ENCODE measurements at places on chromosomes 7 and 10.

DNA sequence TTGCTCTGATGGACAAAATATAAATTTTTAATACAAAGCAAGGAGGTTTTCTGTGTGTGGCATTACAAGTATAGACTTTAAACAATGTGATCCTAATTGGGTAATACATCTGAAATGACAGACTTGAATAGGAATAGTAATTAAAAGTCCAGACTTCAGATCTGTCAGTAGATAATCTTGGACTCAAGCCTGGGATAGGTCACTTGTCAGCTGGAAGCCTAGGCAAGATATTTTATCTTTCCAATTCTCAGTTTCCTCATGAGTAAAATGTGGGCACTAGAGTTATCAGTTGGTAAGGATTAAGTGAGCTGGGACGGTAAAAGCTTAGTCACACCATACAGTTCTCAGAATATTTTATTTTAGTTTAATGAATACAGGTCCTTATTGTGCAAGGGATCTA, 10.4 kb upstream of the ZMYND11 start:
- no peak for DNase-seq

- no peak for DNase-seq
Measured at GRCh38 chr10:71857934-71858890, 7.2 kb upstream of the PSAP start.

- DNase-seq = no peak
Measured at GRCh38 chr7:132782777-132783640, 206.7 kb upstream of the PLXNA4 start.

- no peak for DNase-seq
Measured at GRCh38 chr7:39921506-39922175, 28.4 kb upstream of the CDK13 start.

- no peak for DNase-seq
Measured at GRCh38 chr7:29937132-29937531, 52.5 kb downstream of the SCRN1 start.

GRCh38 chr7:128681794-128682537, 9.9 kb downstream of the GARIN1A start:
- no peak for DNase-seq

DNA sequence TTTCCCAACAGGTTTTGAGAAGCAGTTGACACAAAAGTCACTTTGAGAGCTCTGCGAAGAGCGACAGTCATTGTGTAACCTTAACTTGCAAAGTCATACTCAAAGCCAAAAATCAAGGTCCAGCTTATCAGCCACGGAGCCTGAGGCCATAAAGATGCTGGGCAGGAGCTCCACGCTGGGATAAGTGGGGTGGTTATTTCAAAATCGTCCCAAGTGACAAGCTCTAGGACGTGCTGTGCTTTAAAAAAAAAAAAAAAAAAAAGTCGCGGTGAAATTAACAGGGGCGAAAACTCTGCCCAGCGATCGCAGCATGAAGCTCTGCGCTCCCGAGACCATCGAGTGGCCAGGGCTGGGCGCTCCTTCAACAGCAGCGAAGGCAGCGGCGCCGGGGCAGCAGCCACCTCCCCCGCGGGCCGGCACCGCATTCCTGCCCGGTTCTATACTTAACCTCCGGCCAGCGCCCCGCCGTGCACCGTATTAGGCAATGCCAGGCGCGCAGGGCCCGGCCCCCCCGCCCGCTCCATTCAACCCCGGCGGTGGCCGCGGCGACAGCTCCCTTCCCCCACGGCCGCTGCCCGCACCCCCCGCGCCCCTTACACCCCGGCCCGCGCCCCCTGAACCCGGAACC, 657 bp downstream of the HACD1 start:
- DNase-seq = peak; percentile 2

DNA sequence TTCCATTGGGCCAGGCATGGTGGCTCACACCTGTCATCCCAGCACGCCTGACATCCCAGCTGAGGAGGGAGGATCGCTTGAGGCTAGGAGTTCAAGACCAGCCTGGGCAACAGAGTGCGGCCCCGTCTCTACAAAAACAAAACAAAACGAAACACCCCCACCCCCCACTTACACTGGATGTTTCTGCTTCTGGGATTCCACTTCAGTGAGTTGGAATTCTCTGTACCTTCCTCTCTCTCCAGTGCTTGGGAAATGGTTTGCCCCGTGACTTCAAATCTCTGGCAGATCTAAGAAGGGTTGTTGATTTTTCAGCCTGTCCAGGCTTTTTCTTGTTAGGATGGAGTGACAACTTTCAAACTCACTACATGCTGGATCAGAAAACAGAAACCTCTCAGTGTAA, 106.9 kb downstream of the ANLN start:
- DNase-seq = no peak

GRCh38 chr10:2262333-2262732, 525.0 kb upstream of the ADARB2 start:
- no peak for DNase-seq

DNA sequence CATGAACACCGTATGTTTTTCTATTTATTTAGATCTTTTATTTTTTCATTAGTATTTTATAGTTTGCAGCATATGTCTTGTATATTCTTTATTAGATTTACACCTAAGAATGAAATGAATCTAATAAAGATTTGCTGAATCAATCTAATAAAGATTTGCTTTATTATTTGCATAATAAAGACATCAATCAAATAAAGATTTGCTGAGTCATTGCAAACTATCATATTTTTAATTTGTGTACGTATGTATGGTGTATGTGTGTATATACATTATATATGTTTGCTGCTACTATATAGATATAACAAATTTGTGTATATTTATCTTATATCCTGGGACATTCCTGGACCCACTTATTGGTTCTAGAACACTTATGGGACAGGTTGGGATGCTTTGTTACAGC, 147.5 kb downstream of the PTN start:
- DNase-seq = no peak

DNA sequence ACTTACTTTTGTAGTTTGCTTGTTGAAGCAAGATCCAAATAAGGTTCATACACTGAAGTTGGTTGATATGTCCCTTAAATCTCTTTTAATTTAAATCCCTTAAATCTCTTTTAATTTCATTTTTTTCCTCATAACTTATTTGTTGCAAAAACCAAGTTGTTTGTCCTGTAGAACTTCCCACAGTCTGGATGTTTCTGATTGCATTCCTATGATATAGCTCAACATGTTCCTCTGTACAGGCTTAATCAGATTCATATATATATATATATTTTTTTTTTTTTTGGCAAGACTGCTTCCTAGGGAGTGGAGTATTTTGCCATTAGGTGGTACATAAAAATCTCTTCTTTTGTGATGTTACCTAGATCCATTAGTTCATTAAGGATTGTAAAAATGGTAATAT, 174.9 kb upstream of the MKLN1 start:
- no peak for DNase-seq

- DNase-seq = no peak
Measured at GRCh38 chr7:105278973-105279687, 109.6 kb downstream of the SRPK2 start.

DNA sequence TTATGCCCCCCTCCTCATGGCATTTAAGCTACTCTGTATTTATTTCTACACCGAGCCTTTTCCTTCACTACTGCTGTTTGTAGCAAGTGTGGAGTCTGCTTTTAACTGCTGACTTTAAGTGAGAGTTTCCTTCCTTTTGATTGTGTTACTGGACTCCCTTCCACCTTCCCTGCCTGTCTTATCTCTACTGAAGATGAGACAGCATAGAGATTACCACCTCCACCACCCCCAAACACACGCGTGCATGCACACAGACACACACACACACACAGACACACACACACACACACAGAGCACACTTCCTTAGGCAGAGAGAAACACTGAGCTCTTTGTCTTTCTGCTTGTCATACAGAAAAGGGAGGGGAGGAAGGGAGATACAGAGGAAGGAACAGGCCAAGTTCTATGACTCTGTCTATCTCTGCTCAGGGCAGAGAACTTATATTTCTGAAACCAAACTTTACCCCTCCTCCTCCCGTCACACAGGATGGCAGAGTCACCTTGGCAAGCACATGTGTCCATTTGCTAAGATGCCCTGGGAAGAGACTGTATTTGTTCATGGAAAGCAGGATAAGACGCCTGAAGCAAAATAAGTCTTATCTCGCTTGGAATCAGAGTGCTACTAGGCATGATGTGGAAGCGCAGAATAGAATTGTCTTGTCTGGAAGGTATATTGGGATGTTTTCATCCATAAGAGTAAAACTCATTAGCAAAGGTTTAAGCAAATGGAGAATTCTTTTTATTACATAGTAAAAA, 81.8 kb upstream of the CAV2 start:
- DNase-seq = no peak

- no peak for DNase-seq
Measured at GRCh38 chr10:103780242-103781149, 74.9 kb downstream of the SH3PXD2A start.

- DNase-seq = no peak
Measured at GRCh38 chr7:77181015-77181595, 18.5 kb downstream of the FGL2 start.

- no peak for DNase-seq
Measured at GRCh38 chr7:143988976-143989745, 11.0 kb upstream of the OR6B1 start.

DNA sequence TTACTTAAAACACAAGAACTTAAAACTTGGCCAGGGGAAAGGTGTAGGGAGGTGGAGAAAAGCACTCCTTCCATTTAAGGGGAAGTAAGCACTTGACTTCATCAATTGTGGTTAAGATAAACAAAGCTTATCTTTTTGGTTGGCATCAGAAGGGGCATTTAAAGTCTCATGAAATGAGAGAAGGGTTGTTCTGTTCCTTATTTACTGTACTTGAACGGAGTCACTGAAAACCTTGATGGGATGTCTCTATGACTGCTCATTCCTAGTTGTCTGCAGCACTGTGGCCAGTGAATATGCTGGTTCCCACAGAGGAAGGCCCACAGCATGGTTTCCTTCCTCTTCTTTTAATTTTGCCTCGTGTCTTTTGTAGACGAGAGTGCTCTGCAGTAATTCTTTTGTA, 229.3 kb downstream of the AUTS2 start:
- DNase-seq = no peak

GRCh38 chr10:130141878-130142277, 5.7 kb downstream of the GLRX3 start:
- no peak for DNase-seq

DNA sequence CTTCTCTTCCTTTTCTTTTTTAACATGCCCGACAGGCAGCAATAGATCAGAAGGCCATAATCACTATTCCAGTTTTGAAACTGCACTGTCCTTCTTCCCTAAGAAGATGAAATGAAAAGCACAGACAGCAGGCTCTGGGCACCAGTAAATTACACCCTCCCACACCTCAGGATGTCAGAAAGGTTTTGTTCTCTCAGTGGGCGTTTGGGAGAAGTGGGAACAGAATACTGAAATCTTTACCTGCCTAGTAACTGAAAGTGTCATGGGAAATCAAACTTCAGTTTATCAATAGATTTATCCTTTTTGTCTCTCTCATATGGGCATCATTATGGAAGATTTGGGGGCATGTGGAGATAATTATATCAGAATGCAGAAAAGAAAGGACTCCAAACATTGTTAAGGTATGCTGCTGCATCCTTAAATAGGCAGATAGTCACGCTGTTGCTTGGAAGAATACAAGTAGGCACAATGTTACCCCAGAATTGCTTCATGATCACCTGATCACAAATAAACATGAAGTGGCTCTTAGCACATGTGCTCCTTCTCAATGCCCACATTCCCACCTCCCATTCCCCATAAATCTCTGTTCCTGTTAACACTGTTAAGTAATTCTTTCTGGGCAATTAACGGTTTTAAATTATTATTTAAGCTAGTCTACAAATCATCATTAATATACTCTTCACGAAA, 113.3 kb downstream of the DOCK4 start:
- no peak for DNase-seq

DNA sequence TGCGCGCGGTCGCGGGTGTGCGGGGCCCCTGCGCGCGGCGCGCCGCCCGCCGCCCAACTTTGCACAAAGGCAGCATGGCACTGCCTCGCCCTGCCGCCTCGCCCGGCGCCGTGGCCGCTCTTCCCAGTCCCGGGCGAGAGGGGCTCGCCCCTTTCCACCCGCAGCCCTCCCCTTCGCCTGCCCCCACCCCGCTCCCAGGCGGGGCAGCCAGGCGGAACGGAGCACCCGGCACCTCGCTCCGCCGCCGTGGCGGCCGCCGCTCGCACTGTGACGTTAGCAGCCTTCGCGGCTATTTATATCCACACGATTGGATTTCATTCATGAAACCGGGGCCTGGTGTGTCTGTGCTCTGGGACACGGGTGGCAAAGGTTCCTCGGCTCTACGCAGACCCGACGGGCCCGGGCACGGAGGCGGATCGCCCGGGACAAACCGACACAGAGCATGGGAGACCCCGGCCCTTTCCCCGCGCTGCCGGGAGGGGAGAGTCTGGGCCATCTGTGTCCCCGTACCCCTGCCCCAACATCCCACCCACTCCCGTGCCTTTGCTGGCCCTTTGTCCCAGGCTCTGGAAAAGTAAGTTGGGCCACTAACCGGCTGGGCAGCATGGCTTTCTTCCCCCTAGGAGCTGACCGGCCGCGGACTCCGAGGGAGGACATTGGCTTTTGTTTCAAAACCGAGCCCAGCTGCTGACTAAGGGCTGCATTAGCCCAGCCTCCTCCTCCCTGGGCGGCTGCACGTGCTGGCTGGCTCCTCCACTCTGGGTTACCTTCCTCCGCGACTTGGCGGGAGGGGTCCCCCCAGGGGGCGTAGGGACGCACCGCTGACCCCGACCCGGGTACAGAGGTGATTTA, at the start of gene RHOBTB1:
TSS of gene RHOBTB1 (minus strand) at position 128 of the 852 bp plus-strand sequence. CDS start 32,643 bp downstream, outside the sequence.
- DNase-seq = no peak

DNA sequence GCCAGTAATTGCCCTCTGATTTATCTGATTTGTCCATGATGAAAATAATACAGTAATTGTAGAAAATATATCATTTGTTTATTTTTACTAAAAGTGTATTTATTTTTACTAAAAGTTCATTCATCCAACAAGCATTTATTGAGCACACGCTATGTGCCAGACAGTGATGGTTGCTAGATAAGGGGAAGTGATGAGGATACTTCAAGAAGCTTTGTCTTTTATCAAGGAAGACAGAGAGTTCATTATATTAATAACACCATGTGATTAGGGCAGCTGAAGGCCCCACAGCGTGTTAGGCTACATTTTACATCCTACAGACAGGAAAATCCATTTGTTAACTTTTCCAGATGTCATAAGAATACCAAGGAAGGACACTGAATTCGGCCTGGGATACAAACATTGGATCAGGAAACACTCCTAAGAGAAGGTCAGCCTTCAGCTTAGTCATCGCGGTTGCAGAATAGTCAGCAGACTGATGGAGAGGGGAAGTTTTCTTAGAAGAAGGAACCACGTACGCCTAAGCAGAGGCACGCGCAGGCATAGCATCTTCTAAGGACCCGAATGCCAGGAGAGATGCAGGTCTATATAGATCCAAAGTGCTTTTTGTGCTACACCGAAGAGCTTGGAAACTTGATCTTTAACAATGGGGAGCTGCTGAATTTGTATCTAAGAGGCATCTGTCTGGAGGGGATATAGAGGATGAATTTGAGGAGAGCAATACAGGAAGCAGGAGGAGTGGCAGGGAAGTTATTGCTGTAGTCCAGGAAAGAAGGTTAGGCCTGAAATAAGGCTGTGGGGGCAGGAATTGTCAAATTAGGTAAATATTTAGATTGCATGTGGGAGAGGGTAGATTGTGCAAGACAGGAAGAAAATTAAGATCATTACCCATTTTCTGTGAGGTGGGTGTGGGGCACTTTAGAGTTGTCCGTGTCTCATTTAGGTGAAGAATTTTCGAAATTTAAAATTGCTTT, 85.7 kb downstream of the LRGUK start:
- DNase-seq = no peak
